ENCODE measurements at places on chromosomes 5 and 9.

DNA sequence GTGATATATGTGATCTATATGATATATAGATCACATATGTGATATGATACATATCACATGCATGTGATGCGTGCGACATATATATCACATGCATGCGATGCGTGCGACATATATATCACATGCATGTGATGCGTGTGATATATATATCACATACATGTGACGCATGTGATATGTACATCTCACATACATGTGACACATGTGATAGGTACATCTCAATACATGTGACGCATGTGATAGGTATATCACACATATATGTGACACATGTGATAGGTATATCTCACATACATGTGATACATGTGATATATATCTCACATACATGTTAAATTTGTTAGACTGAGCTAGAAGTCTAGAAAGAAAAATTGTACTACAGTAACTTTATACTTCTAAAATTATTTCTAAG, 1095.9 kb downstream of the EFNA5 start:
- no peak for DNase-seq

- no peak for DNase-seq
Observed at GRCh38 chr5:103624035-103624480, 61.5 kb upstream of the NUDT12 start.

DNA sequence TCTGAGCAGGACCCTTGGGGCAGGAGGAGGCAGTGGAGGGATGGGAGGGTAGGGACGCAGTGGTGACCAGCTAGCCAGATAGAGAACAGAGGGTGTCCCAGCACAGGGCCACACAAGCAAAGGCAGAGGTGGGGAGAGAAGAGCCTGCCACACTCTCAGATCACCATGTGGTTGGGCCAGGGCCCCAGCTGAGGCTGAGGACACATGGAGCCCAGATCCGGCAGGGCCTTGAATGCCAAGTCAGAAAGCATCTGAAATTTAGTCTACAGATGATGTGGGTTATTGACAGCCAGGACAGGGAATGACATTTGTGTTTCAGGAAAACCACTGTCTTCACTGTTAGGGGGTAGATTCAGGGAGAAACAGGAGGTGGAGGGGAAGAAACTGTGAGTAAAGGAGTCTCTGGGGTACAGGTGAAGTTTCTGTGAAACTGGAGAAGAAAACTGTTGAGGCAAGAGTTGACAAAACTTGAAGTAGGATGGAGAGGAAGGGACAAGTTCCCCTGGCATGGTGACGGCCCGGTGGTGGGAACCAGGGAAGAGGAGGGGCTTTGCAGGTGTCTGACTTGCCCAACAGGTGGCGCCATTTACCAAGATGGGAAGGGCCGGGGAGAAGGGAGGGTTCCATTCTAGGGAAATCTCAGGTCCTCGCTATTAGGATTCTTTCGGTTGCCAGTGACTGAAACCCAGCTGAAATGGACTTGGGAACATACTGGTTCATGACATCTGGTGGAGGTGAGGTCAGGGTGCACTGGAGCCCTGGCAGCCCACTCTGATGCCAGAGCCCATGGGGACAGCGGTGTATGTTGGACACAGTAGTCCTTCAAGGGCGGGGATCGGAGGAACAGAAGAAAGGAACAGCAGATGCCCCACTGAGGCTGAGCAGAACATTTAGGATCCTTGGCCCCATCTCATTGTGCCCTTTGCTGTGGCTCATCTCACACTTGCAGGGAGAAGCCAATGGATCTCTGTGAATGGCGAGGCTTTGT, 100.1 kb downstream of the KCNIP1 start:
- peak; percentile 30 for DNase-seq

- no peak for DNase-seq
Observed at GRCh38 chr9:121752929-121753328, 101.5 kb downstream of the DAB2IP start.

GRCh38 chr5:74623748-74624408, 16.6 kb downstream of the ENC1 start:
- no peak for DNase-seq

DNA sequence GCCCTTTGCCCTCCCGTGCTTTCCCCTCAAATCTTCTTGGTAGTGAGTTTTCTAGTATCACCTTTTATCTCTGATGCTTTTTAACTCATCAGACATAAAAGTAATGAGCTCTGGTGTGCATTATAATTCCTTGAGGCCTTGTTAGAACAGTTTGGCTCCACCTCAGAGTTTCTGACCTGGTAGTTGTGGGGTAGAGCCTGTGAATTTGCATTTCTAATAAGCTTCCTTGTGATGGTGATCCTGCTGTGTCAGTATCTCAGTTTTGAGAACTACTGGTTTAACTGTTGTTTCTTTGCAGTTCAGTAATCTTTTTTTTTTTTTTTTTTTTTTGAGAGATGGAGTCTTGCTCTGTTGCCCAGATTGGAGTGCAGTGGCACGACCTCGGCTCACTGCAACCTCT, 31.1 kb downstream of the UBE2D2 start:
- DNase-seq = no peak

Measured in hippocampal formation (tissue), 2 donors.